Stromal cell of bone marrow (primary cell): ENCODE measurements at places on chromosomes 2 and 18.

GRCh38 chr2:164896226-164896625 lies 54.6 kb upstream of the COBLL1 start:
- no peak for DNase-seq

- no peak for DNase-seq
These were observed 9.3 kb upstream of the OTOF start for GRCh38 chr2:26487192-26487591.

DNA sequence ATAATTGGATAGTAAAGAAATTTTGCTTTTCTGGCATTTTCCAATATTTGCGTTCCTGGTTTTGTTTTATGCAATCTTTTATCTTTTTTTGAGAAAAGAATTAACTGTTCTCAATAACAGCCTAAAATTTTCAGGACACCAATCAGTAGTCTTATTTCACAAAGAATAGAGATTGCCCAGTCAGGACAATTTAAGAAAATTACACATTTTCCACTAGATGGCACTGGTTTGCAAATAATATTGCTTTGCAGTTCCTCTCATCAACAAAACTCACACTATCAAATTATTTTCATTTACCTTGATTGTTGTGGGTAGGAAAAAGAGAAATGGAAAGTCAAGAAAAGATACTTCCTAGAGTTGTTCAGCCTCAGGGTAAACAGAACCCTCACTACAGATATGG lies 2.4 kb upstream of the RBM45 start:
- DNase-seq: peak; percentile 16

DNA sequence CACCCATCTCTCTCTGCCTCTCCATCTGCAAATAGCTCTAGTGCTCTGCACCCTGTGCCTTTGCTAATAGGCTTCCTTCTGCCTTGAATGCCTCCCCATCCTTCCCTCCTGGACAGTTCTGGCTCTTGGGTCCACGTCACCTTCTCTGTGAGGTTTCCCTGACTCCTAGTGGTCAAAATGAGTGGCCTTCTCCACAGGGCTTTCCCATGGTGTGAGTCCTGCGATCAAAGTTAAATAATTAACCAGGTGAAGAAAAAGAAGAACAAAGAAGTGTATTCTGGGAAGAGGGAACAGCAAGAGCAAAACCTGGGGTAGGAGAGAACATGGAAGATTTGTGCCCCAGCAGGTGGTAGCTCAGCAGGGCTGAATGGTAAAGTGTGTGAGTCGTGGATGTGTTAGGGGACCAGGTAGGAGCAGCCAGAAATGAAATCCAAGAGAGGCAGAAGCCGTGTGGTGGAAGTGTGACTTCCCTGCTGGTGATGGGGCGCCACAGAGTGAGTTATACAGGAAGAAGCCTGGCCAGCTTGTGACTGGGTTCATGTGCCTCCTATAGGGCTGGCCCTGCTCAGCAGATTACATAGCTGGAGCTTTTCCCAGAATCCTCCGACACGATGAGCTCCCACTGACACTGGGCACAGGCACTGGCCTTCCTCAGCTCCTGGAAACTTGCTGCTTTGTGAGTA lies 93.8 kb upstream of the LDAH start:
- DNase-seq: peak; percentile 30

DNA sequence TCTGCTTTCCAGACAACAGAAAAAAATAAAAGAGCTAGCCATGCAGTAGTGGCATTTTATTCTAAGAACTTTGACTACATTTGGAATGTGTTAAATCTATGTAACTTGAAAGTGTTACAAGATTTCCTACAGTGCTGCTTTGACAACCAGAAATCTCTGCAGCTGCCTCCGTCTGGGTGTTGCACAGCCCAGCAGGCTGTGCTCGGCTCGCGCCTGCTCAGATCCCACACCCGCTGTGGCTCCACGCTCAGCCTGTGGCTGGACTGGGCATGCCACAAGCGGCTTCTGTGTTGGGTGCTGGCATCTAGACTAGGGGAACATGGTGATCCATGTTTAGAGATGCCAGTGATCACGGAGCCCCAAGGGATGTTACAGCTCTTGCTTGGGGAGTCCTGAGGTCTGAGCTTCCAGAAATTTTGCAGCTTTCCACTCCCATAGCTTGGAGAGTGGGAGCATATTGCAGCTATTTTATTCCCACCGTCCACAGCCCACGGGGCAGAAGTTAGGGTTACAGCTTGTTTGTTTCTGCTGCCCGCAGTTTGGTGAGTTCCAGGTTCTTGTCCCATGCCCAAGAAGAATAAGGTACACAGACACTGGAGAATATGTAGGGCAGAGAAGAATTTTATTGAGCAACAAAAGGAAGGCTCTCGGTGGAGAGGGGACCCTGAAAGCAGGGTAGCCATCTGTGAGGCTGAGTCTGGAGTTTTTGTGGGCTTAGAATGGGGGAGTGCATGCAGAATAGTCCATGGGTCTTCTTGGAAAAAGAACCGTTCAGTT lies 44.1 kb downstream of the FAM171B start:
- no peak for DNase-seq
